HEK293T (cell line): ENCODE measurements at places on chromosomes 13 and 19.

DNA sequence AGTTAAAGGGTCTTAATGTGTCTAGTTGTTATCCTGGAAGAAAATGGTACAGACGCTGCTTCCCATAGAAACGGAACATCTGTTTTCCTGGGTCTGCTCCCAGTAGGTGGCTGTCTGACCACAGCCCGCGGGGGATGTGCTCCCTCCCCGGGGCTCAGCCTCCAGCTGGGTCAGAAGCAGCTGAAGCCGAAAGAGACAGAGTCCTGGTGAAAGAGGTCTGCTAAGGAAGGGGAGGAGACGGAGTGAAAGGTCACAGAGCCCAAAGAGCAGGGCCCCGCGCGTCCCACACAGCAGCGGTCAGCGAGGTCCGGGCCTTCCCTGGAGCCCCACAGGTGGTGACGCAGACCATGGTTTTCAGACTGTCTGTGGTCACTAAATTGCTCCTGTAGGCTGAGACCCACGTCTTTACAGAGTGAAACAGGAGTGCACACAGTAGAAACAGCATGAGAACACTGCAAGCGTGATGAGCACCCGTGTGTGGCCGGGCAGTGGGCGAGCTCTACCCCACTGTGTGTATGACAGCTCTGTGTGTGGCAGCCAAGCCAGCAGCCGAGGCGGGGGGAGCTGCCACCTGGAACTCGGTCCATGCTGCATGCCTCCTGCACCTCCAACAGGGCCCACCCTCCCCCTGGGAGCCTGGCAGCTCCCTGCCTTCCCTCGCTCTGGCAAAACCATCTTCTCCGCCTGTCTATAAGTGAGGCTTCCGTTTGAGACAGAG, 52.0 kb upstream of the C13orf46 start:
- DNase-seq = no peak

- DNase-seq = no peak
These were observed 131.9 kb upstream of the IRS2 start for GRCh38 chr13:109918179-109918711.

DNA sequence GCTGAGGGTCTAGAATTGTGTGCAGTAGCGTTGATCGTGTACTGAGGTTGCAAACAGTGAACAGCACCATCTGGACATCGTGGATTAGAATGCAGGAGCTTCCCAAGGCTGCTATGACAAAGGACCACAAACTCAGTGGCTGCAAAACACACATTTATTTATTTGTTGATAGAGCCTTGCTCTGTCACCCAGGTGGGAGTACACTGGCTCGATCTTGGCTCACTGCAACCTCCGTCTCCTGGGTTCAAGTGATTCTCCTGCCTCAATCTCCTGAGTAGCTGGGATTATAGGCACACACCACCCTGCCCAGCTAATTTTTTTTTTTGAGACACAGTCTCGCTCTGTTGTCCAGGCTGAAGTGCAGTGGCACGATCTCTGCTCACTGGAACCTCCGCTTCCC, 2.3 kb upstream of the UHRF1 start:
- no peak for DNase-seq

- no peak for DNase-seq
These were observed 2180.2 kb upstream of the PCDH20 start for GRCh38 chr13:63595811-63596210.

GRCh38 chr13:35835989-35836388, 295.2 kb downstream of the DCLK1 start:
- DNase-seq = no peak

- DNase-seq = no peak
These were observed 82.9 kb upstream of the POSTN start for GRCh38 chr13:37681281-37682032.

DNA sequence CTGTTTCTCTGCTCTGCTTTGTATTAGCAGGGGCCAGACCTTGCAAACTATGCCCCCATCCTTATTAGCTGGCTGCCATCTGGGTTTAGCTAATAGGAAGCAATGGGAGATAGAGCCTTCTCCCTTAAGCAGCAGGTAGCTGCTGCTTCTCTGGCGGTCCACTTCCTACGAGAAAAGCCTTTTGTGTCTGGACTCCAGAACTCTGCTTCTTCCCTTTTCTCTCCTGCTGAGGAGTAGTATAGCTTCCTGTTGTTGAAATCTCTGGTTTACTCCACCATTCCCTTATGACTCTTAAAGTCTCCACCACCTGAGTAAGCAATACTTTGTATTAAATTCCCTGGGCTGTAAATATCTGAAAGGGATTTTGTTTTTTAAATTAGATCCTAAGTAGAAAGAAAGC, 147.1 kb downstream of the DNAJC15 start:
- DNase-seq = no peak

GRCh38 chr13:78383899-78384298, 219.5 kb downstream of the POU4F1 start:
- DNase-seq = no peak

- no peak for DNase-seq
These were observed 134.0 kb downstream of the COG6 start for GRCh38 chr13:39789451-39789850.

DNA sequence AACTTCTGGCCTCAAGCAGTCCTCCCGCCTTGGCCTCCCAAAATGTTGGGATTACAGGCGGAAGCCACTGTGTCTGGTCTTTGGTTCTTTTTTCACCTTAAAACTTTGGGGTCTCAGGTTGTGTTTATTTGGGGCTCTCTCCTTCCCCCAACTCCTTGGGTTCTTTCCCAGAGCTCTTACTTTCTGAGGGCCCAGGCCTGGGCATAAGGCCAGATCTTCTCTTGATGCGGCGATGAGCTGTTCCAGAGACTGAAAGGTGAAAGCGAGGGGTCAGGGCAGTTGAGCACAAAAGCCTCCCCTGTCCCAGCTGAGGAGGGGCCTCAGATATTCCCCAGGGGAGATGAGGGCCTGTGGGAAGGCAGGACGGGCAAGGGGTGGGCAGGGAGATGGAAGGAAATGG, 7.1 kb downstream of the POLR1G start:
- no peak for DNase-seq

GRCh38 chr13:93797463-93797862, 570.9 kb downstream of the GPC6 start:
- DNase-seq = no peak

GRCh38 chr19:3700242-3701032, at the start of gene PIP5K1C:
TSS of gene PIP5K1C (minus strand) at chr19:3700468. CDS start at chr19:3700390, 78 bp downstream.
- peak; percentile 97 for DNase-seq

GRCh38 chr13:85068231-85068630, 731.0 kb downstream of the SLITRK6 start:
- no peak for DNase-seq

GRCh38 chr19:50239921-50240590, 36.6 kb downstream of the MYH14 start:
- DNase-seq = no peak

DNA sequence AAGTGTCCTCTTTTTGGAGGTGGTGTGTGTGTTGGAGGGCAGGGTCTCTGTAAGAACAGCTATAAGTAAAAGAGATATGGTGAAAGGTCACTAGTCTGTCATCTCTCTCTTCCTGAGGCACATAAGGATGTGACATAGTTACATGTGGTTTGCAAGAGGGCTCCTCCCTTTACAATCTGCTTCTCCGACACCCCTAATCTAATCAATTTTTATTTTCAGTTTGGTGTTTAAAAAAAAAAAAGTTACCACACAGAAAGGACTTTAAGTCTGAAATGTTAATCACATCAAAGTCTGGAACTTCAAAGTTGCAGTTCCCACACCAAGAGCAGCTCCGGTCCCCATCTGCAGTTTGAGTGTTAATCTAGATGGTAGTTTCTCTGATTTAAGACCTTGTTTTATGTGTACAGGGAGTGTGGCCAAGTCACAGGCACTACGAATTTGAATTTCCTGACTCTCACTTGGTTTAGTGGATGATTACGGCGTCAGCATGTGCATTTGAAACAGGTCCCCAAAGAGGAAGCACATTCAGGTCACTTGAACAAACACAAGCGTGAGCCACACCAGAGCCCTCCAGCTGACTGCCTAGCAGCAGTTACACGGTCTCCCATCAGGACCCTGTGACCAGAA, 53.1 kb downstream of the FOXO1 start:
- peak; percentile 23 for DNase-seq

DNA sequence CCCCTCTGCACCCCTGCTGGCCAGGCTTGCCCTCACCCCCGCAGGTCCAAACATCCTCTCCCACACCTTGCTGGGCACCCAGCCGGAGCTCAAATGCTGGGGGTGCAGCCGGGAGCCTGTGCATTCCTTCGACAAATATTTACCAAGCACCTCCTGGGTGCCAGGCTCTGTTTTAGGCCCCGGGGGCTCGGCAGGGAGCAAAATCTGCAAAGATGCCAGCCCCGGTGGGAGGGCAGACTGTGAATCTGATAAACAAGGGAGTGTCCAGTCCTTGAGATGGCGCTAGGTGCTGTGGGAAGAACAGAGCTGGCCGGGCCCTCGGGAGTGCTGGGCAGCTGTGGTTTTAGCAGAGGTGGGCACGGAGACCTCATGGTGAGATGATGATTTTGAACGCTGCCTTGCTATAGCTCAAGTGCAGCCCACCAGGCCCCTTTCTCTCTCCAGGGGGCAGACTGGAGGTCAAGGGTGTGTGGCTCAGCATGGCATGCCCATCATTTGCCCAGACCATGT, 10.6 kb downstream of the NFIX start:
- no peak for DNase-seq

DNA sequence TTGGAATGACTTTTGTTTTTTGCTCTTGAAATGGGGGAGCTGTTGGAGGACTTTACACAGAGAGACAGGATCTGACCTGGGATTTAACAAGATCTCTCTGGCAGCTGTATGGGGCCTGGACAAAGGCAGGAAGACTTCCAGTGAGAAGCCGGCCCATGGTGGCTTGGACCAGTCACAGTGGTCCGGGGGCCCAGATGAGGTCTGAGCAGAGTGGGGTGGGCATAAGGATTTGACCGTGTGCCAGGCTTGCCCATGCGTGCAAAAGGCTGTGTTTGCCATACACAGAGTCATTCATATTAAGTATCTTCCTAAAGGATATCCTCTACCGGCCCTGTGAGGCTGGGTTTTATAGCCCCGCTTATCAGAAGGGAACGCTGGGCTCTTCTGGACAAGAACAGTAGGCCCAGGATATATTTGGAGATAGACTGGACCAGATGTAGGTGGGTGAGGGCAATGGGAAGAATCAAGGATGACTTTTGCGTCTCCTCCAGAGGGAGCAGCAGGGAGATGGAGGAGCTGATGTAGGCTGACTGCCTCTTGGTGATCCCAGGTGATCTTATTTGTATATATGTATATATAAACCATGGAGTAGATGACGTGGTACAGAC, 4.1 kb downstream of the SPACA6 start:
- no peak for DNase-seq

GRCh38 chr13:75294110-75294509, 187.9 kb downstream of the TBC1D4 start:
- DNase-seq = no peak

- no peak for DNase-seq
These were observed 19.2 kb upstream of the GRTP1 start for GRCh38 chr13:113383089-113383488.

DNA sequence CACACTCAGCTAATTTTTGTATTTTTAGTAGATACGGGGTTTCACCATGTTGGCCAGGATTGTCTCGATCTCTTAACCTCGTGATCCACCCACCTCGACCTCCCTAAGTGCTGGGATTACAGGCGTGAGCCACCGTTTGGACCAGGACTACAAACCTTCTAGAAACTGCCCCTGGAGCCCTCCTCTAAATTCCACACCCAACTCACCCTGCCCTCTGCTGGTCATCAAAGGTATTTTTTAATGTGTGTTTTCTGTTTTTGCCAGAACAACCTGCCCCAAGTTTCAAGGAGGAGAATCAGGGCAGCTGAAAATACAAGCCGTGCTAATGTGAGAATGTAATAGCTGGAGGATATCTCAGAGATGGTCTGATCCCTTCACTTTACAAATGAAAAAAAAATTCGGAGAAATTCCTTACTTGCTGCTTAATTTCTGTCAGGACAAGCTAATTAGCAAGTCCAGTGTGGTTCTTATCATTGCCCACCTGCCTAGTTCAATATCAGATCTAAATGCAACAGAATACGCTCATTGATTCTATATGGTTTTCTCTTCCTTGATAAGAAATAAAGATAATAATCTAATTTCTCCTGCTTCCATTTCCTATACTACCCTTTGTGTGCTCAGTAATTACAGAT, 4.1 kb downstream of the ATP8A2 start:
- peak; percentile 48 for DNase-seq

DNA sequence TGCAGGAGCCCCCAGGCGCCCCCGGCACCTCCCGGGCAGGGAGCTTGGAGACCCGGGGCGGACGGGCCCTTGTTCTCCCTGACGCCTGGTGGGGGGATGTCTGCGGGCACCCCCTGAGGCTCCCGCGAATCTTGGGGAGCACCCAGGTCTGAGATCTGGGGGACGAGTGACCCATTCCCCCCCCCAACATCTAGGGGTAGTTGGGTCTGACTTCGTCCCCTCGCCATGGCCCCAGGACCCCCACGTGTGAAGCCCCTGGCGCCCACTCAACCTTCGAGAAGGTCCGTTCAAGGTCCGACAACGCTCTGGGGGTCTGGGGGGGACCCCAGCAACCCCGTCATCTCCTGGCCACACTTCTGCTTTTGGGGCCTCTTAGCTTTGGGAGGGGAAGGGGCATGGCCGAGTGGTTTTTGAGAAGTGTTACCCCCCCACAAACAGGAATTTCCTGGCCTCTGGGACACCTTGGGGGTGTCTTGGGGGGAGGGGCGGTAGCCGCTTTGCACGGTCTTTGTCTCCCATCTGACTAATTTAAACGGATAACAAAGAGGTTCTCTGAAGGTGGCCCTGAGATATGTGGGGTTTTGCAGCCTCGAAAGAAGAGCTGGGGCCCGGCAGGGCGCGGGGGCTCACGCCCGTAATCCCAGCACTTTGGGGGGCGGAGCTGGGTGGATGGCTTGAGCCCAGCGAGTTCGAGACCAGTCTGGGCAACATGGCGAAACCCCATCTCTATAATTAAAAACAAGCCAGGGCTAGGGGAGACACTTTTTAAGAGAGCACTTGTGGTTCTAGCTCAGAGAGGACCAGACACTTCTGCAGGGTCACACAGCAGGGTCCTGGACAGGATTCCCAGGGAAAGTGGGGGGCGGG, 608 bp downstream of the CNN2 start:
- no peak for DNase-seq

DNA sequence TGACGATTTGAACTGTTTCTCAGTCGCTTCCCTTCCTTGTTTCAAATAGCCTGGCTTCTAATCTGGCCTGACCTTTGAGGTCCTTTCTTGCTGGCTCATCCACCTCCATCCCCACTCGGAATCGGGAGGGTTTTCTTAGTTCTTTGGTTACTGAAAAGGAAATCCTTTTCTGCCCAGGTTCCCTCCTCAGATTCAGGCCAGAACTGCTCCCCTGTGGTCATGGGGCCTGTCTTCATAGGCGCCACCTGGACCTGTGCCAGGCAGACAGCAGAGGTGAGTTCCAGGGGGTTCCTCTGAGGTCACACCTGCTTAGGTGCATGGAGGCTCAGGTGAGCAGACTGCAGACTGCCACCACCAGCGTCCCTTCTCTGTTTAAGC, 62.4 kb downstream of the AKAP11 start:
- no peak for DNase-seq

DNA sequence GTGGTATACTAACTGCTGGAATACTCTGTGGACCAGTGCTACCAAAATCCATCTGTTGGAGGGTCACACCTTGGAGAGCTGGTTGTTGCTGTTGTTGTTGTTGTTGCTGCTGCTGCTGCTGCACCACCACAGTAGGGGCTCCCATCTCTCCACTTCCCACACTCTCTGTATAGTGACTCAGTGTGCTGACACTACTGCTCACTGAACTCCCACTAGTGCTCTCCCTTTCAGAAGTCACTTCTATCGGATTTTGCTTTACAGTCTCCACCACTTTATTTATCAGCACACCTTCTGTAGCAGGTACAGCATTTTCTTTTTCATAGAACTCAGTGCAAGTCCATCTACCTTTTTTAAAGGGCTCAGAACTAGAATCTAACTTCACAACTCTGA, 1.7 kb downstream of the TSC22D1 start:
- DNase-seq = no peak
